ENCODE measurements at places on chromosomes 12 and 14. TPM values are rescaled to one million over a fixed set of nuclear protein-coding genes. Genes with fewer than 3 reads are reported as not detected.

Gene SCARB1
- total RNA-seq, result 40.3 TPM

Gene GLIPR1L2
- not detected for total RNA-seq

DNA sequence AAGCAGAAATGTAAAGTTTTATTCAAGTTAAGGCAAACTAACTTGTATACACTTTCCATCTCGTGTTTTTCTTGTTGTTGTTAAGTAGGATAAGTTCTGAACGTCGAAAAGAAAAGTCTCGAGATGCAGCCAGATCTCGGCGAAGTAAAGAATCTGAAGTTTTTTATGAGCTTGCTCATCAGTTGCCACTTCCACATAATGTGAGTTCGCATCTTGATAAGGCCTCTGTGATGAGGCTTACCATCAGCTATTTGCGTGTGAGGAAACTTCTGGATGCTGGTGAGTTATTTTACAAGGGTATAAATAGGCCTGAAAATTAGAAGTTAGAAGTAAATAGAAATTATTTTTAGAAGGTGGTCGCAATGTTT is 25.0 kb downstream of the HIF1A start:
- H3K4me1 ChIP-seq, result peaks cover 64% of the 10 kb centered on the region
- H3K36me3 ChIP-seq, result peaks cover 29% of the 10 kb centered on the region
- no peaks in the 10 kb centered on the region for H3K27me3 ChIP-seq
- peak overlapping the region; percentile 26 for H3K4me3 ChIP-seq
- H3K27ac ChIP-seq, result peak overlapping the region; percentile 78

DNA sequence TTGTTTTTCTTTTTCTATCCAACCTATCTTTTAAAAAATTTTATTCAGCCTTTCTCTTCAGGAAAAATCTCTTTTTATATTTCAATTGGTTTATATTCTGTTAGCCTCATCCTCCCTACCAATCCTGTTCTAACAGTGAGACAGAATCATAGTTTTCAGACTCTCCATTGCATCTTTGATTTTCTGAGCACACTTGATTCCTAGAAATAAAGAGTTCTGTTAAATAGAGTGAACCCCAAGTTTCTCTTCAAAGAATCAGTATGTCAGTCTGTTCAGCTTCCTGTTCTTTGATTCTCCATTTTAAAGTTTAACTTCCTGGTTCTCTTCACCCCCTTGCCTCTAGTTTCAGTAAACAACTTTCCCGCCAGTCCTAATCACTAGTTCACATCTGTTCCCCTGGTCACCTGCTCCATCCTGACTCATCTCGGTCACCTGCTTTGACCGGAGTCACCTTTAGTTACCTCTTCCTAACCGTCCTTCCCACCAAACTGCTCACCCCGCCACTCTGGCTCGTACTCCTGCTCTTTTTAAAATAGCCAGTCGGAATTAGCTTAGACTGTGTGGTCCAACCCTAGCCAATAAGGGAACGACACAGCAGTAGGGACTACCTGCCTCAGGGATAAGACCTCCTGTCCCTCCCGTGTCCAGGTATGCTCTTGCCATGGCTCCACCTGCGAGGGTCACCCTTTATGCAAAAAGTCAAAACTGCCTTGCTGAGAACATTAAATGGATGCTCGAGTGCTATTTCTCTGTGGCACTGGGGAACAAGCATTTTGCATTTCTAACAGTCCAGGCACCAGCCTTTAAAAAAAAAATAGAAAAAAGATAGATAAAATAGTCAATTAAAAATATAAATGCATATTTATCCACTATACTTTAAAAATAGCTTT is 48.4 kb downstream of the DDX51 start:
- H3K4me3 ChIP-seq, result no peak overlapping the region
- H3K27ac ChIP-seq, result peak overlapping the region; percentile 81
- peaks cover 8% of the 10 kb centered on the region for H3K4me1 ChIP-seq
- H3K36me3 ChIP-seq, result peaks cover 40% of the 10 kb centered on the region
- no peaks in the 10 kb centered on the region for H3K27me3 ChIP-seq
- DNase-seq, result no peak

DNA sequence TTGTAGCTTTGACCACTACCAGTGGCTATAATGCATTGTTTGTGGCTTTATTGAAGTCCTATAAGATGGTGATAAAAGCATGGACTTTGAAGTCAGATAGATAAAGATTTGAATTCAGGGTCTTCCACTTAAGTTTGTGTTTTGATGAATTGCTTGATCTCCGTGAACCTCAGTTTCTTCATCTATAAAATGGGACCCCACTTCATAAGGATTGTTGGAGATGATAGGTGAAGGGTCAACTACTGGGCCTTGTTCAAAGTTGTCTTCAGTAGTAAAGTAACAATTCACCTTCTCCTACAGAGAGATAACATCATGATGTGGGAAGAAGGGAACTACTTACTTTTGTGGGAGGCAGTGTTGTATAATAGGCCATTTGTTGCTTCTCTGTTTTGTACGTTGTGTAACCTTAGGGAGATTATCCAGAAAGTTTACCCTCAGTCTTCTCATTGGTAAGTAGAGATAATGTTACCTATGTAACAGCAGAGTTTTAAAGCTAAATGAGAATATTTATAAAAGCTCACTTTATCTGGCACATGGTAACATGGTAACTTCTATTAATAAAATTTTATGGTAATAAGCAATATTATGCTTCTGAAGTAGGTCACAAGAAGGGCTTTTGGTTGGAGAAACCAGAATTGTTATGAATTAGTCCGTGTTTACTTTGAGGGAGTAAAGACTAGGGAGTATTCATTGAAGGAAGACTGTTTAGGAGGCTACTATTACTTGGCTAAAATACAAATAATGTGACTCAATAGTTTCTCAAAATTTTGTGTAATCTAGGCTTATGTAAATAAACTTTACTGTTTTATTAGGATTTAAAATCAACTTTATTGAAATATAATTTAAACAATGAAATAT is 15.1 kb downstream of the ADIPOR2 start:
- no peak for DNase-seq
- no peak overlapping the region for H3K4me3 ChIP-seq
- no peaks in the 10 kb centered on the region for H3K27me3 ChIP-seq
- peaks cover 29% of the 10 kb centered on the region for H3K36me3 ChIP-seq

- no peaks in the 10 kb centered on the region for H3K36me3 ChIP-seq
- DNase-seq, result no peak
- H3K27ac ChIP-seq, result no peak overlapping the region
- no peak overlapping the region for H3K4me3 ChIP-seq
These were observed 123.9 kb downstream of the DIO2 start for GRCh38 chr14:80087411-80087810.

DNA sequence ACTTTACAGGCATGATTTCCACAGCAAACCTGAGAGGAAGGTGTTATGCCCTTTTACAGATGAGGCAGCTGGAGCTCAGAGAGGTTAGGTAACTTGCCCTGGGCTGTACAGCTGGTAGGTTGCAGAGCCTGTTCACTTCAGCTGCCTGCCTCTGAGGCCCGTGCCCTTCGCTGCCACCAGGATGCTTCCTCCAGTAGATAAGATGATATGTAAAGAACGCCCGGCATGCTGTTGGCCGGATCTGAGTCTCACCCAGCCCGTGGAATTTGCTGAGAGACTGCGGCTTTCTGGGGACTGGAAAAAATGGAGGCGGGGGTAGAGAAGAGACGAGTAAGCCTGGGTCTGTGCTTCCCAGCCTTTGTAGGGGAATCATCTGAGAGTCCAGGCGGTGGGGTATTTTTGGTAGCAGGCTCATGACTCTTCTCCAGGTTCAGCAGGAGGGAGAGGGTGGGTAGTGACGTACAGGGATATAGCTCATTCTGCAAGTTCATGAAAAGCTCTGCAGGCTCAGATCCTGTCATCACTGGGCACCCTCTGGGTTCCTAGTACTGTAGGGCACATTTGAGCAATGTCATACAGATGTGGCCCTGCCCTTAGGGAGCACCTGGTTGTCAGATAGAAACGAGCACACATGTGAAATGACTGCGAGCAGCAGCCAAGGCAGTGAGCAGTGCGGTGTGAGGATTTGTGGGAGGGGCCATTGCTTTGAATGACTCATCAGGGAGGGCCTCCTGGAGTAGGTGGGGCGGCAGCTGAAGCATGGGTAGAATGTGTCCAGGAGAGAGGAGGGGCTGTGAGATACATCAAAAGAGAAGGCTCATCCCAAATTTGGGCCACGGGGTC is 159.4 kb downstream of the TSPAN9 start:
- H3K4me1 ChIP-seq, result no peaks in the 10 kb centered on the region
- no peaks in the 10 kb centered on the region for H3K36me3 ChIP-seq
- H3K27me3 ChIP-seq, result no peaks in the 10 kb centered on the region
- no peak overlapping the region for H3K4me3 ChIP-seq
- DNase-seq, result no peak
- no peak overlapping the region for H3K27ac ChIP-seq

Gene DLGAP5
- 69.2 TPM for total RNA-seq

Gene RD3L
- not detected for total RNA-seq

DNA sequence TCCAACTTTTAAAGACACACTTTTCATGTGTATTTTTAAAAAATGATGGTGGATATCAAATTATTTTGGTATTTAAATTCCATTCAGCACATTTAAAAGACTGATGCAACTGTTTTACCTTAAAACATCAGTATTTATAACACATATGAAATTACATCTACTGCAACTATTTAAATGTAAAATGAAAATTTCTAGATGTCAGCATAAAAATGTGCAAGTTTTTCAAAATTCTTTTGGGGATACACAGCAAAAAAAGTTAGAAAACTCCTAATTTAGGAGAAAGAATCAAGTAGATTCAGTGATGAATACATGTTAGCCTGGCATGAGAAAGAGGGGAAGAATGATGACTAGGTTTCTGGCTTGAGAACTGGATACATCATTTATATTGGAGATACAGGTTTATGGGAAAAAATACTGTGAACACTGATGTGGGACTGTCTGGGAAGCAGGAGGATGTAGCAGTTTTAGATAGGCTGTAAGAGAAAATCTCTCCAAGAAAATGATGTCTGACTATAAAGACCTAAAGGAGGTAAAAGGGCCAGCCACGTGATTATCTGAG is 9.2 kb downstream of the SOS2 start:
- H3K27ac ChIP-seq, result peak overlapping the region; percentile 18
- no peak for DNase-seq
- peaks cover 11% of the 10 kb centered on the region for H3K36me3 ChIP-seq
- peaks cover 37% of the 10 kb centered on the region for H3K4me1 ChIP-seq
- H3K27me3 ChIP-seq, result no peaks in the 10 kb centered on the region

DNA sequence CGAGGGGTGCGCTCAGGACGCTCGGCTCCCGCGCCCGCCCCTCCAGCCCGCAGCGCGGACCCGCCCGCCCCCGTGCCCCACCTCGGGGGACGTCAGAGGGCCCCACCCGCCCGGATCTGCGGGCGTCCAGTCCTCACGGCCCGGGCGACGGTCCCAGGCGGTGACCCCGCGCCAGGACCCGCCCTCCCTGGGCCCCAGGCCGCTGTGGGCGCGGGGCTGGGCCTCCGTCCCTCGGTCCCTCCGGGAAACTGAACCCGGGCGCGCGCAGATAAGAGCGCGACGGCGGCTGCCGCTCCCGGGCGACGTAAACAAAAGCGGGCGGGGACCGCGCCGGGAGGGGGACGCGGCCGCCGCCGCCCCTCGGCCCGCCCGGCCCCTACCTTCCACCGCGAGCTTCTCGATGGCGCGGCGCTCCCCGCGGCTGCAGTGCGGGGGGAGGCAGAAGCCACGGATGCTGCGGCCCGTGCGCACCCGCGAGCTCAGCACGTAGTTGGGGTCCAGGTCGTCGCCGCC is 1.1 kb downstream of the CKB start:
- peaks cover 13% of the 10 kb centered on the region for H3K27me3 ChIP-seq
- H3K27ac ChIP-seq, result no peak overlapping the region
- no peak for DNase-seq

DNA sequence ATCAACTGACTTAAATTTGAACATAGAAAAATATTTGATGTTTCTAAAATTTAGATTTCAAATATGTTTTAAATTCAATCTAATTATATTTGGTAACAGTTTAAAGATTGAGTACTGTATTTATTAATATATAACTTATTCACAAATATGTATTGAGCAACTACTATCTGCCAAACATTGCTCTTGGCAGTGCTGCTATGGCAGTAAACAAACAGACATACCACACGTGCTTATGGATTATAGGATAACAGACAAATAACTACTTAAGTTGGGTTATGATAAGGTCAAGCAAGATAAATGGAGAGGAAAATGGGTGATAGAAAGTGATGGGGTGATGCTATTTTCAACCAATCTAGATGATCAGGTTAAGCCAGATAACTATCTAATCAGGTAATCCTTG is 538.1 kb downstream of the C12orf50 start:
- H3K27ac ChIP-seq, result no peak overlapping the region
- no peaks in the 10 kb centered on the region for H3K4me1 ChIP-seq
- H3K27me3 ChIP-seq, result no peaks in the 10 kb centered on the region
- no peaks in the 10 kb centered on the region for H3K36me3 ChIP-seq
- no peak overlapping the region for H3K4me3 ChIP-seq

DNA sequence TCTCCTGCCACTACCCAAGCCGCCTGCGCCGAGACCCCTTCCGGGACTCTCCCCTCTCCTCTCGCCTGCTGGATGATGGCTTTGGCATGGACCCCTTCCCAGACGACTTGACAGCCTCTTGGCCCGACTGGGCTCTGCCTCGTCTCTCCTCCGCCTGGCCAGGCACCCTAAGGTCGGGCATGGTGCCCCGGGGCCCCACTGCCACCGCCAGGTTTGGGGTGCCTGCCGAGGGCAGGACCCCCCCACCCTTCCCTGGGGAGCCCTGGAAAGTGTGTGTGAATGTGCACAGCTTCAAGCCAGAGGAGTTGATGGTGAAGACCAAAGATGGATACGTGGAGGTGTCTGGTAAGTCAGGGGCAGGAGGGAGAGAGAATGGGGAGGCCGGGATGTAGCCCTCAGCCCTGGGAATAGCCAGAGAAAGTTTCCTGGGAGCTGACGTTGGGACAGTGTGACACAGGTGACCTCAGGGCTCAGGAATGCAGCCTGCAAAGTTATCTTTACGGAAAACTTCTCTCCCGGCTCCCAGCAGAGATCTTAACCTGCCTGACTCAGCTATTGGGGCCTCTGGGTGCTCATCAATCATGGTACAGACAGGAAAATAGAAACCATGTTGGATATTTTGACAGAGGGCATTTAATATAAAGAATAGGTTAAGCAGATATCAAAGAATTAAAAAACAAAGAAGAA is 747 bp downstream of the HSPB8 start:
- H3K27me3 ChIP-seq, result peaks cover 37% of the 10 kb centered on the region
- DNase-seq, result no peak
- H3K36me3 ChIP-seq, result no peaks in the 10 kb centered on the region
- H3K4me3 ChIP-seq, result no peak overlapping the region
- H3K27ac ChIP-seq, result no peak overlapping the region
- no peaks in the 10 kb centered on the region for H3K4me1 ChIP-seq

Gene AVPR1A
- total RNA-seq, result not detected

DNA sequence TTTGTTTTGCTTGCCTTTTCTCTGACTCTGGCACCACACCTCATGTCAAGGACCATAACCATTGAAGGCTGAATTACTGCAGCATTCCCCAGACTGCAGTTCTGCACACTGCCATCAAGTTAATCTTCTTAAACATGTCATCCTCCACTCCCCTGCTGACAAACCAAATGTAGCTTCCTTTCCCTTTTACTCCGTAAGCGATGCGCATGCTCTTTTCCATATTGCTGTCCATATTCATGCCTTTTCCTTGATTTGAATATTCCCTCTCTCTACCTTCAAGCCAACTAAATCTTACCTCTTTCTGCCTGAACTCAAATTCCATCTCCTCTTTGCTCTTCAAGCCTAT is 13.6 kb downstream of the GPX2 start:
- peaks cover 37% of the 10 kb centered on the region for H3K4me1 ChIP-seq
- no peak overlapping the region for H3K4me3 ChIP-seq
- H3K36me3 ChIP-seq, result peaks cover 42% of the 10 kb centered on the region
- no peak overlapping the region for H3K27ac ChIP-seq
- H3K27me3 ChIP-seq, result no peaks in the 10 kb centered on the region

GRCh38 chr14:32050878-32051277 is 26.2 kb upstream of the ARHGAP5 start:
- no peak overlapping the region for H3K4me3 ChIP-seq
- H3K27me3 ChIP-seq, result no peaks in the 10 kb centered on the region
- no peaks in the 10 kb centered on the region for H3K36me3 ChIP-seq
- DNase-seq, result no peak
- H3K4me1 ChIP-seq, result no peaks in the 10 kb centered on the region
